ENCODE measurements at places on chromosomes 2 and 18.
A peak's percentile ranks its signal among the peaks of the same experiment; 100 is the strongest.

DNA sequence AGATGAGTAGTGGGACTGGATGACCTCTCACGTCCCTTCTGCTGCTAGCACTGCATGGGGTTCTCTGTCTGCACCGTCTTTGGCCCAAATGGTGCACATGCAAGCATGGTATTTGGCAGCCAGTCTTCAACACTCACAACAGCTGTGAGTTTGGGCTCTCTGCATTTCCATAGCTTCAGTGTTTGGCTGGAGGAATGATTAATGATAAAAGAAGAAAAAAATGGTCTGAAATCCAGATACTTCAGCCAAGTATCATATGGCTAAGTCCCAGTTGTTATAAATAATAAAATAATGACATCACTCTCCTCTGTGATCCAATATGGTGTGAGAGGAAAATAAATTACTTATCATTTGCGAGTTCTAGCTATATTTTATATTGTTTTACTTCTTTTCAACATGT lies 173.3 kb downstream of the DCDC2C start:
- no peak for DNase-seq

DNA sequence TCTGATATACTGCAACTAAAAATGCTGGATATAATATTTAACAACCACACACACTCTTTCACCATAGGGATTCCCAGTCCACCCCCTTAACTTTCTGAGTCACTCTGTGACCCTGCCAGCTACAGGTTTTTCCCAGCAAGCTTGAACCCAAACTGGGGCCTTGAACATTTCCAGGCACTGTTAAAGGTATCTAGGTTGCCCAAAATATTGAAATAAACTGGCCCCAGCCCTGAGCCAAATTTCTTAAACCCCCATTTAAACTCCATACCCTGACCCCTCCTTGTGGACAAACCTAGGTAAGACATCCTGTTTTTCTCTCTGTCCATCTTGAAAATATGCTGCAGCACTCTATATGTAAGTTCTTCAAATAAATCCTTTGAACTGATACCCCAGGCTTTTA lies 19.7 kb upstream of the DCTN1 start:
- peak; percentile 49 for DNase-seq

DNA sequence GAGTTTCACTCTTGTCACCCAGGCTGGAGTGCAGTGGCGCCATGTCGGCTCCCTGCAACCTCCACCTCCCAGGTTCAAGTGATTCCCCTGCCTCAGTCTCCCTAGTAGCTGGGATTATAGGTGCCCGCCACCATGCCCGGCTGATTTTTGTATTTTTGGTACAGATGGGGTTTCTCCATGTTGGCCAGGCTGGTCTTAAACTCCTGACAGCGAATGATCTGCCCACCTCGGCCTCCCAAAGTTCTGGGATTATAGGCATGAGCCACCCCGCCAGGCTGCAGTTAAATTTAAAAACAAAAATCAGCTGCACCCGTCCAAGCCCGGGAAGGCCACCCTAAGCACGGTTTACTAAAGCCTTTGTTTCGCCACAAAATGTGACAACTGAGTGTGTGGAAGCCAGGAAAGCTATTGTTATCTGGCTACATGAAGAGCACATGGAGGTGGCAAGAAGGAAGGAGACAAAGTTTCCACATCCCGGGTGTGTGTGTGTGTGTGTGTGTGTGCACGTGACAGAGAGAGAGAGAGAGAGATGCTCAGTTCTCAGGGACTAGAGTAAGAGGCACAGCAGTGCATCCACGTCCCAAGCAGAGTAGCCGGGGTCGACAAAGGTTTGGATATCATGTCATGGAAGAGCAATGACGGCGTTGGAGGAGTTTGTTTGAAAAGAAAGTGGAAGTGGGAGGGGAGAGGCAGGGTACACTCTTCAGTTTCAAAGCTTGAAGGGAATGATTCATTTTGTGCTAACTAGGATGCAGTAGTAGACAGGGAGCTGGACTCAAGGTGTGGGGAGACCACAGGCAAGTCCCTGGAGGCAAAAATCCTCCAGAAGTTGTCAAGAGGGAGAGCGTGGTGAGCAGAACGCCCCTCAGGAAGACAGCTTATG lies 20.1 kb downstream of the INPP5D start:
- no peak for DNase-seq

DNA sequence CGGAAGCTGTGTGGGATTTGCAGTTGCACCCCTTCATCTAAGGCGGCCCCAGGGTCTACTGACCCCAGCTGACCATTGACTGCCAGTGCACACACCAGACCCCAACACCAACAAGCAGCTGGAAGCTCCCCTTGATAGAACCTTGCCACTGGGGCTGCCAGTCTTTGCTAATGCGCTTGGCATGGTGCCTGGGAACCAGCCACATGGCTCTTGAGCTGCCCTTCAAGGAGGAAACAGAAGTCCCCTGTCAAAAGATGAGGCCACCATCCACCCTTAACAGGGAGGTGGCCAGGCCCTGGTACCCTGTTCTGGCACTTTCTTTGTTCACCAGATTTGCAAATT lies 8.6 kb downstream of the ALPI start:
- DNase-seq = peak; percentile 25

- DNase-seq = peak; percentile 20
Measured at GRCh38 chr2:167127135-167127534, 238.9 kb downstream of the XIRP2 start.

DNA sequence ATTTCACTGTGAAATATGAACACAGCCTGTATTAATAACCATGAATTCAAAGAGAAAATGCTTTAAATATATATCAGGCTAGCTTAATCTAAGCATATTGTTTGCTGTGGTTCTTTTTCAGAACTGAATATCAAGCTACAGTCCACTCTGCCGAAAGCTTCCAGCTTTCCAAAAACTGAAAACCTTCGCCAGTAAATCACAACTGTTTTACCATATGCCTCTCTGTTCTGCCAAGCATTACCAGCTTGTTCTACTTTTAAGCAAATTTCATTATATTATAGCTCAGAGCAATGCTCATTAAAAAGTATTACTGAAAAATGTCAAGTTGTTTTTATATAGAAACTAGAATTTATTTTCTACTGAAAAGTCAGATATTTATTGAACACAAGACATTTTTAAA lies 277.4 kb downstream of the NRXN1 start:
- DNase-seq = no peak

DNA sequence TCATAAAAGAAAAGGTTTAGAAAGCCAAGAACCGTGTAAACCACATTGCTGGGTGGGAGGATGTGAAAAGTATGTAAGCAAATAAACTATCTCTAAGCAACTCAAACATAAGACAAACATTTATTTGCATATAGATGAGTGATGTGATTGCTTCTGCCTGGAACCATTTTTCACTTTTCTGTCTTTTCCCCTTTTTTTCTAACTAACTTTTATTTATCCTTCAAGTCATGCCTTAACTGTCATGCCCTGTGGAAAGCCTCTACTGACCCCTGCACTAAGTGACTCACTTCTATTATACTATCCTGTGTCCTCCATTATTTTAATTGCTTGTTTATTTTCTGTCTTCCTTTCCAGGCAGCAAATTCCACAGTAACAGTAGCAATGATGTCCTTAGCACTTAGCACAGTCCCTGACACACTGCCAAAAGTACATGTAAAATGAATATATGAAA lies 87.5 kb upstream of the CTAGE1 start:
- no peak for DNase-seq

GRCh38 chr2:56287508-56287907 lies 103.7 kb downstream of the CCDC85A start:
- DNase-seq = no peak

DNA sequence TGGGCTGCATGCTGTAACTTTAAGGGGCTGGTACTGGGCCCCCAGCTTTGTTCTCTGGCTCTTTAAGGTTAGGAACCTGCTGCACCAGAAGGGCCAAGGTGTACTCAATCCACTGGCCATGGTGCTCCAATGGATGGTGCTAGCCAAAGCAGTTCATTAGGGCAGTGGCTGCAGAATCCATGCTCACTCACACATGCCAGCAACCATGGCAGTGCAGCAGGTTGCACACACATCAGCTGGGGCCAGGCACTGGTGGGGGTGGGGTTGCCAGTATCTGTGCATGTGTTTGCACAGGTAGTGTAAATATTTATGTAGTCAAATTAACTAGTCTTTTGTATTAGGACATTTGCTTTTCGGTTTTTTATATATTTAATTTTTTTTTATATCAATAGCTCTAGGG lies 228.3 kb upstream of the EPC2 start:
- no peak for DNase-seq

All from D341Med (cell line).